WERI-Rb-1 (cell line): ENCODE measurements at places on chromosomes 13 and 19.

GRCh38 chr13:102466610-102467190 is 64.9 kb upstream of the FGF14 start:
- DNase-seq: no peak

DNA sequence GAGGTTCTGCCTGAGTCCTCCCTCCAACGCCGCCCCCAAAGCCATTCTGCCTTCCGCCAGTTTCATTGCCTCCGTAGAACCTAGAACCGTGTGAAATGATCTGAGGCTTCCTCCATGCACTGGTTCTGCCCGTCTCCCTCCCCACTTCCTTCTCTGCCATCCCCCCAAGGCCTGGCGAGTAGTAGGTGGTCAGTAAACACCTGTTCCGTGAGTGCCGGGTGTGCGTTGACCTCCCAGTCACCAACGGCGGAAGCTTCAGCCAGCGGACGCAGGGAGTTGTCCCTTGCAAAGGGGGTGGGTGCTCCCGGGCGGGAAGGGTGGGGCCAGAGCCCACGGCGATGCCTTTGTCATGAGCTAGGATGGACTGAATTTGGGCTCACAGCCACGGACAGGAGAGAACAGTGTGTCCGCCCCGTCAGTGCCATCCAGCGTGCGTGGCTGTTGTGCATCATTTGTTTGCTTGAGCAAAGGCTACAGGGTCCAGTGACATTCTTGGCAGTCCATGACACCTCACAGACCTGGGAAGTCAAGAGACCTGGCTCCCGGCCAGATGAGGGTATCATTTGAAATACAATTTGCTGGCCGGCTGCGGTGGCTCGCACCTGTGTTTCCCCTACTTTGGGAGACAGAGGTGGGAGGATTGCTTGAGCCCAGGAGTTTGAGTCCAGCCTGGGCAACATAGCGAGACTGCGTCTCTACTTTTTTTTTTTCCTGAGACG is 43.1 kb downstream of the NFIC start:
- DNase-seq: no peak

DNA sequence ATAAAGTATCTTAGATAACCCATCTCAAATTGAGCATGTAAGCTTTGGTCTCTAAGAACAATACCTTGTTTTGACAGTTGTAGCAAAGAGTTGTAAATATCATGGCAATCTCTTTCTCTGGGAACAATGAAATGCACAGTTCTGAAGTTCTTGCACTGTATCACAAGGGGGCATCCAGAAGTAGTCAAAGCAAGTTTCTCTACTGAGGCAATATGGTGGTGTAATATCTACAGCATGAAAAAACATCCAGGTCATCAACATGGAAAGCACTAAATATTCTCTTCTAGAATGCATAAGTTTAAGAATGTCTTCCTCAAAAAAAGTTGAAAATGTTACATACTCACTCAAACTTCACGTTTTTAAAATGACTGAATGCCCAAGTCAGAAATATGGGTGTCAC is 19.6 kb downstream of the MTMR6 start:
- no peak for DNase-seq

DNA sequence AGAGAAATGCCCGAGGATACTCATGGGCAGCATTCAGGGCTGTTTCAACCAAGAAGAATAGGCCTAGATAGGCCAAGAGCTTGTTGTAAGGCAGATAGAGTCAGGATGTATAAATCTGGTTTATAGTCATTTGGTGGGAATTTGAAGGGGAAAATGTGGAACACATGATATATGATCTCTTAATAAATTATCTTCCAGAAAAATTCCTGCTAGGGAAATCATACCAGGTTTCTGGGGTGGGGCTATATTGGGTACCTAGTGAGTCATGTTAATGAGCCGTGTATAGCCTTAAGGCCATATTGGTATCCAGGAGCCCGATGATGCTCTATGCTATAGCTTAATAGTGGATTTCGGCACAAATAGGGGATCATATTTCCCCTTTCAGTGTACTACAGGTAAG is 51.5 kb upstream of the HTR2A start:
- DNase-seq: no peak

DNA sequence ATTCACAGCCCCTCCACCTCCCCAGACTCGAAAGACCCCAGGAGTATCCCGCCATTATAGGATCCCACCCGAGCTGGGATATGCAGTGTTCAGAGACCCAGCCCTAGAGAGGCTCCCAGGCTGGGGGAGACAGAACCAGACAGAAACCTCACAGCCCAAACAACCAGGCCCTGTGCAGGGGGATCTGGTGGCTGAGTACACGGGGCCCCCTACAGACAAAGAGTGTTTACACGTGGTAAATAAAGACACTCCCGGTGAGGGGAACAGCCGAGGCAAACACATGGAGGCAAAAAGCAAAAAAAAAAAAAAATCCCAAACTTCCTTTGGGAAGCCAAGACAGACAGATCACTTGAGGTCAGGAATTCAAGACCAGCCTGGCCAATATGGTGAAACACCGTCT is 25.1 kb downstream of the TINCR start:
- DNase-seq: peak; percentile 51

GRCh38 chr13:61927648-61928047 is 512.0 kb upstream of the PCDH20 start:
- DNase-seq: no peak

DNA sequence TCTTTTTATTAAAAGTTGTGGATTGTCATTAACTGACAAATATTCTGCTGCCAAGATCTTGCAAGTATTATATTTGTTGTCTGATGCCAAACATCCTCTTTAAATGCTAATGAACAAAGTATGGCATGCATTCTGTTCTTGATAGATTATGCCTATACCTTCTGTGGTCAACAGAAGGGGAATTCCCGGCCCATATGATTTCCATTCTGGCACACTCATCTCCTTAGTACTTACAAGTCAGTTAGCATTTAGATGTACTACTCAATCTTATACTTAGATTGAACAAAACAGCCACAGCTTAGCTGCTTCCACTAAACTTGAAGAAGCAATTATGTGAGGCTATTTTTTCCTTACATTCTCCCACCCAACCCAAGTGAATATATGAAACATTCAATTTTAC is 246.1 kb upstream of the DACH1 start:
- no peak for DNase-seq

GRCh38 chr19:5001615-5002014 is 32.7 kb downstream of the KDM4B start:
- DNase-seq: peak; percentile 59

GRCh38 chr13:93289053-93289452 is 62.4 kb downstream of the GPC6 start:
- no peak for DNase-seq

GRCh38 chr13:95533545-95534160 is 18.9 kb upstream of the CLDN10 start:
- DNase-seq: no peak

- DNase-seq: no peak
These were observed 47.7 kb upstream of the USPL1 start for GRCh38 chr13:30569901-30570576.

GRCh38 chr19:4624301-4624700 is 15.0 kb upstream of the TNFAIP8L1 start:
- DNase-seq: no peak

DNA sequence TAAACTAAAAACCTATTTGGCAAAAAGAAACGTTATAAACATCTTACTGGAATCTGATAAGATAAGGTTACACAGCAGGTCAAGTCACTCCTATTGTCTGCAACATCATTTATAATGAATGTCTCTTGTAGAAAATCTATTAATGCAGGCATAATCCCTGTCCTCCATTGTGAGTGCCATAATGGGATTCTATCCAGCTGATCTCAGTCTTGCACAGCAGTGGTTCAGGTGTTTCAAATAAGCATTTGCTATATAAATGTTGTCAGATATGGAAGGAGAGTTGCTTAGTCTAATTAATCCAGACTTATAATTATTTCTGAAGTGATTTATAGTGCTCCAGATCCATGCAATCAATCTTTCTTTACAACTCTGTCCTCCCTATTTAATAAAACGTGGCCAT is 186.5 kb upstream of the ATXN8OS start:
- no peak for DNase-seq

DNA sequence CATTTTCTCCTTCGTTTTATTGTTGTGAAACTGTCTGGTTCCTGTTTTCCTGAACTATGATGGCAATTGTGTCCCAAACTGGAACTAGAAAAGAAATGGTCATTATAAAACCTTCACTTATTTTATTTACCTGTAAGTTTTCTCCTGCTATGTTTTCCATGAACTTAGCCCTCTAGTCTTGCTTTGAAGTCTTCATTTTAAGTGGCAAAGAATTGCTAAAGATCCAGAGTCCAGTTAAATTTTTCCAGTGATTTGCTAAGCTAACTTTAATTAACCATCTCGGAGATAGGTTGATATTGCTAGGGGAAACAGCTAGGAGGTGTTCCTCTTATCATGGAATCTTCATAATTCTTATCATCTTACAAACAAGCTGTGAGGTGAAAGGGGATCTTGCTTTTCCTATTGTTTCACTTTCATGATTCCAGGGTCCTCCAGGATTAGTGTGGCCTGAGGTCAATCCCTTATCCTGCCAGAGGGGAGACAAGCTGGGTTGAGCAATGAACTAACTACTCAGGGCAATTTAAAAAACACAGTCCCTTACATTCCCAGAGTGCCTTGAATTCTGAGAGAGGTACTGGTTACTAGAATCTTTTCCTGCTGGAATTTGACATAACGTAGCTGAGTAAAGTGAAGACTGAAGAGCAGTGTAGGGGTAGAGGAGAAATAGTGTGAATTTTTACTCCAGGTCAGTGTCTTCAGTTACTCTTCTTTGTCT is 112.5 kb downstream of the ESD start:
- DNase-seq: no peak

DNA sequence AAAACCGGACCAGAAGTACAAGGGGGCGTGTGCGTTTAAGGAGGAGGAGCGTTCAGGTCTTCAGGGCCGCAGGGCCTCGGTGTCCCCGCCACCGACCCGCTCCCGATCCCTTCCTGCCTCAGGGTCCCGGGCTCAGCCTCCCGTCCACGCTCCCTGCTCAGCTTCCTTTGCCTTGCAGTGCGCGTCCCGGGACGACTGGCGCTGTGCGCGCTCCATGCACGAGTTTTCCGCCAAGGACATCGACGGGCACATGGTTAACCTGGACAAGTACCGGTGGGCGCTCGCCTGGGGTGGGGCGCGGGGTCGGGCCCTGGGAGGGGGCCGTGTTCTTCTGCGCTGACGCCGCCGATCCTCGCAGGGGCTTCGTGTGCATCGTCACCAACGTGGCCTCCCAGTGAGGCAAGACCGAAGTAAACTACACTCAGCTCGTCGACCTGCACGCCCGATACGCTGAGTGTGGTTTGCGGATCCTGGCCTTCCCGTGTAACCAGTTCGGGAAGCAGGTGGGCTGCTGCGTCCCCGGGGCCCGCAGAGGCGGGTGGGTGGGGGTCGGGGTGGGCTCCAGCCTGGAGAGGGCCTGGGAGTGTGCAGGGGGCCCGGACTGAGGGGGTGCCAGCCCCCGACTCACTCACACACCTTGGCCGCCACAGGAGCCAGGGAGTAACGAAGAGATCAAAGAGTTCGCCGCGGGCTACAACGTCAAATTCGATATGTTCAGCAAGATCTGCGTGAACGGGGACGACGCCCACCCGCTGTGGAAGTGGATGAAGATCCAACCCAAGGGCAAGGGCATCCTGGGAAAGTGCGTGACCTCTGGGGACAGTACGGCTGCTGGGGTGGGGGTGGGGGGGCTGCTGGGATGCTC is 1.4 kb downstream of the GPX4 start:
- no peak for DNase-seq

- DNase-seq: no peak
These were observed 80.8 kb downstream of the TNFSF11 start for GRCh38 chr13:42654722-42655121.

- DNase-seq: peak; percentile 89
These were observed at the start of gene LRFN3 for GRCh38 chr19:35935911-35936737. Gene LRFN3 (plus strand): TSS chr19:35936374. CDS start chr19:35939426, 3,052 bp downstream.

DNA sequence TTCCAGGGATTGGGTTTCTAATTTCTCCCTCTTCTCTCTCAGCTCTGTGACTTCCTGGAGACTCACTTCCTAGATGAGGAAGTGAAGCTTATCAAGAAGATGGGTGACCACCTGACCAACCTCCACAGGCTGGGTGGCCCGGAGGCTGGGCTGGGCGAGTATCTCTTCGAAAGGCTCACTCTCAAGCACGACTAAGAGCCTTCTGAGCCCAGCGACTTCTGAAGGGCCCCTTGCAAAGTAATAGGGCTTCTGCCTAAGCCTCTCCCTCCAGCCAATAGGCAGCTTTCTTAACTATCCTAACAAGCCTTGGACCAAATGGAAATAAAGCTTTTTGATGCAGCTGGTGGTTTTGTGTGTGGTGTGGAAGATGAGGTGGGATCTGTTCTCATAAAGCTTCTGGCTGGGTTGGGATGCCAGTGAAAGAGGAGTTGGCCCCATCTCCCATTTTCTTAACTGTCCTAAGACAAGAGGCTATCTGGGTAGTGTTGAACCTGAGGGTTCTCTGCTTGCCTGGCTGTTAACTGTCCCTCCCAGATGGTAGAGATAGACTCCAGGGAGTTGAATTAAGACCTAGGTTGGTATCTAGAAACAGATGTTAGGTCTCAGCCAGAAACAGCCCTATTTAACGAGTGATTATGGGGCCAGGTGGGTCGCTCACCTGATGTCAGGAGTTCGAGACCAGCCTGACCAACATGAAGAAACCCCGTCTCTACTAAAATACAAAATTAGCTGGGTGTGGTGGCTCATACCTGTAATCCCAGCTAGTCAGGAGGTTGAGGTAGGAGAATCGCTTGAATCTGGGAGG is 1.6 kb downstream of the FTL start:
- DNase-seq: no peak

DNA sequence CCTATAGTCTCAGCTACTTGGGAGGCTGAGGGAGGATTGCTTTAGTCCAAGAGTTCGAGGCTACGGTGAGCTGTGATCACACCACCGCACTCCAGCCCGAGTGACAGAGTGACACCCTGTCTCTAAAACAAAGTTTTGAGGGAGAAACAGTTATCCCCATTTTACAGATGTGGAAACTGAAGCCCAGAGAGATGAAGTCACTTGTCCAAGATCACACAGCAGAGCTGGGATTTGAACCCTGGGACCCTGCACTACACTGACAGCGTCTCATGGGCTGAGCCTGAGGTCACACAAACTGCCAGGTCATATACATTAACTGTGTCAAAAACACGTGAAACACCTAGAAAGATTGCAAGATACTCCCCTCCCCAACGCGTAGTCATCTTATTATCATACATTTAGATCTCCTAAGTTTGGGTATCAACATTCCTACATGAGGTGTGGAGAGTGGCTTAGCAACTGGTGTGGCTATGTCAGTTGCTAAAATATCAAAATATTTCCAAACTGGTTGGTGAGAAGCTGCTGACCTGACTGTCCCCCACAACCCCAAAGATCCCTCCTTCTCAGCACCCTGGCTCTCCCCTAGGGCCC is 8.2 kb downstream of the FCGBP start:
- no peak for DNase-seq

- no peak for DNase-seq
These were observed 7.1 kb upstream of the CIRBP start for GRCh38 chr19:1261798-1262622.

- DNase-seq: no peak
These were observed at the start of gene GPR18 for GRCh38 chr13:99258210-99258860. Gene GPR18 (minus strand): TSS chr13:99258379. CDS start chr13:99255872, 2,507 bp downstream.

- DNase-seq: no peak
These were observed 5.9 kb upstream of the GPR18 start for GRCh38 chr13:99264051-99264450.

GRCh38 chr19:19642506-19643157 is 825 bp downstream of the GMIP start:
- no peak for DNase-seq

- DNase-seq: no peak
These were observed 88.6 kb downstream of the DCT start for GRCh38 chr13:94390881-94391280.

- DNase-seq: no peak
These were observed 6.1 kb downstream of the ZNF320 start for GRCh38 chr19:52891336-52891735.
